ENCODE measurements at places on chromosomes 1 and 21. TPM values are rescaled to one million over a fixed set of nuclear protein-coding genes. Genes with fewer than 3 reads are reported as not detected.
A peak's percentile ranks its signal among the peaks of the same experiment; 100 is the strongest.

DNA sequence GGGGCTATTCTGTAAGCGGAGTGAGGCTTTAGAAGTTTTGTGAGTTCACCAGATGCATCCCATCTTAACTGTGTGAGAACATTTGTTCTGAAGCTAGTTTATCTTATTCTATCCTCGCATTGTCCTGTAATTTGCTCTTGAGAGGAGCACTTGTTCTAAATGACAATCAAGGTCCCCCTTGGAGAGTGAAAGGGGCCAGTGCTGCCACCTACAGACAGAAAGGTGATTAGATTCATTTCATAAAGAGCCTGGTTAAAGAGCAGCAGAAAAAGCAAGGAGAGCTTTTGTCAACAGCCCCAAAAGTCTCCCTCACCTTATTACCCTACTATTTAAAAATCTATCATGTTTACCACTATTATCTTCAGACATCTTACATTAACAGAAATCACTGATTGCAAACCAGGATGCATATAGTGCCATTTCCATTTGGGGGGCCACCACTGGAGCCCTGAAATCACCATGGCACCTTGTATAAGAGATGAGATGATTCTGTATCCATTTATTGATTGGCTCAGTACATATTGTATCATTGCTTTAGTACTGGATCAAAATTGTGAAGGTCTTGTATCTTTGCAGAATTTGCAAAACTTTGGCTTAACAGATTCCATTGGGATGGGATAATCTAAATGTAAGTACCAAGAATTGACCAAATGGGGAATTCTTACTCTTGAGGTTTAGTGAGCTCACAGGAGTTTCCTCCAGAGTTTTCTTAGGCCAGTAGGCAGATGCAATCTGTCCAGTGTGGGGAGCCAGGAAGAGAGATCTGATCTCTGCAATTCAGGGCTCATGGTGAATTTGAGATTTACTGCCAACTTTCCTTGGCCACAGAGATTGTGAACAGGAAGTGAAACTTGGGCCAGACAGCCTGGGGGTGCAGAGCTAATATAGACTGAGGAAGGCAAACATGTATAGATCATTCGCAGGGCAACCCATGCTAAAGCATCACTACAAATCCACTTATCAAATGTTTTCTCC lies 64.3 kb upstream of the TRABD2B start:
- peak; percentile 73 for DNase-seq
- H3K36me3 ChIP-seq = no peaks in the 10 kb centered on the region
- no peak overlapping the region for H3K27ac ChIP-seq
- no peak overlapping the region for H3K4me3 ChIP-seq
- no peaks in the 10 kb centered on the region for H3K4me1 ChIP-seq

DNA sequence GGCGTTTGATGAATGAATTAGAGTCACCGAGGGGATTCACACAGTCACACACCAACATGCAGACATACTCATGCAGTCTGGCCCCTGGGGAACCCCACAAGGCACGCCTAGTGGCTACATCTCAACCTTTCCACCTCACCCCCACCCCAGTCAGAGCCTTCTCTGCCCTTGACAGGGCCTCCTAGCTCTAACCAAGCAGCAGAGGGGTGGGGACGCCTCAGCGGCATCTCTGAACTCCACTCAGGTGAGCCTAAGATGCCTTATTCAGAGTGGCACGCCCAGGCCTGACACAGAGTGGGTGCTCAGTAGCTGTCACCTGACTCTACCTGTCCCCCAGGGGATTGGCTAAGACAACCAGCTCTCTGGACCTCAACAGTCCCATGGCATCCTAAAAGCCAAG lies 3.7 kb upstream of the SDC3 start:
- DNase-seq = no peak
- H3K36me3 ChIP-seq = no peaks in the 10 kb centered on the region

GRCh38 chr1:248610301-248610700 lies 12.8 kb upstream of the OR2T10 start:
- no peaks in the 10 kb centered on the region for H3K4me1 ChIP-seq
- no peaks in the 10 kb centered on the region for H3K36me3 ChIP-seq

DNA sequence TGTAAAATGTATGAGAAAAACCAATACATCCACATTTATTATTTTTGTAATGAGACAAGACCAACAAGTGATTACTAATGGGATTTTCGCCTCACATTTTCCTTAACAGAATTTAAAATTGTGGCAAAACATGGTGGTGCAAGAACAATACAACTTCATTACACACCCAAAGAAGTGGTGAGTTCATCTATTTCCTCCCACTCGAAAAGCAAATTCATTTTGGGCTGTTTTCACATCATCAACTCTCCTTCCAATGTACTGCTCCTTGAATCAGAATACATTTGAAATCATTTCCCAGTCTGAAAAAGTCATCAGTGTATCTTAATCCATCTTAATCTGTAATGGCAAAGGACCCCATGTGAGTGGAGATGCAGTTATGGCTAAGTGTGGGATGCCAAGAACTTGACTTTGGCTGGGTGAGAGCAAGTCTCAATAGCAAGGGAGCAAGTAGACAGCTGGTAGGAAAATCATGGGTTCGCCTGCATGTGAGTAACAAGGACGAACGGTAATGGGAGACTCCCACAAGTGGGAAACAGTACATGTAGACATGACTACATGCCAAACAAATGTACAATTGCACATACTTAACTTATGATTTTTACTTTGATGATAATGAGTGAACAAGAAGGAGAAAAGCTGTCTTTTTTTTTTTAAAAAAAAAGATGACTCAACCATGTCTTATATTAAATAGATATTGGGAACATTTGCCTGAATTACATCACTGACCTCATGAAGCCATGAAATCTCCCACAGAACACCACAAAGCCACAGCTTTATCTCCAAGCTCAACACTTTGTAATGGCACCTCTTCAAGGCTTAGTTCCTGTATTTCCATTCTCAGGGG lies 46.0 kb downstream of the RUNX1 start:
- no peak overlapping the region for H3K27ac ChIP-seq
- H3K4me3 ChIP-seq = no peak overlapping the region
- H3K36me3 ChIP-seq = no peaks in the 10 kb centered on the region
- H3K4me1 ChIP-seq = no peaks in the 10 kb centered on the region
- no peaks in the 10 kb centered on the region for H3K27me3 ChIP-seq
- DNase-seq = no peak

- no peak overlapping the region for H3K4me3 ChIP-seq
- H3K4me1 ChIP-seq = no peaks in the 10 kb centered on the region
- no peaks in the 10 kb centered on the region for H3K27me3 ChIP-seq
- peak; percentile 62 for DNase-seq
- no peak overlapping the region for H3K27ac ChIP-seq
- H3K36me3 ChIP-seq = no peaks in the 10 kb centered on the region
These were observed 411.8 kb upstream of the DAB1 start for GRCh38 chr1:57835620-57836019.

DNA sequence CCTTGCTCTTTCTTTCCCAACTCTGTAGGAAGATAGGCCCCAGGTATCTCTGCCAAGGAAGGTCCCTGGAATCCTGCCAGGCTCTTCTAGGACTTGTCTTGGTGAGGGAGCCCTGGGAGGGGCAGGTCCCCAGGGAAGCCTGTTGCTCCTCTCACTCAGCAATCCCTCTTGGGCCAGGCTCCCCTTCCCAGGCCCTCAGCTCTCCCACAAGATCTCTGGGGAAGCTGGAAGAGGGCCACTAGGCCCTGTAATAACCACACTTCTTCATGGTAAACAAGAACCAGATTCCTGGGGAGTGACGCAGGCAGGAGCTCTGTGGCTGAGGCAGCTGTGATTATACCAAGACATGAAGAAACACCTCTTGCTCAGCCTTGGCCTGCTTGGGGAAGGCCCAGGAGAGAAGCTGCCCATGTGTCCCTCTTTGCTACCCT lies 9.9 kb upstream of the MAPKAPK2 start:
- no peaks in the 10 kb centered on the region for H3K27me3 ChIP-seq
- H3K4me3 ChIP-seq = no peak overlapping the region
- H3K36me3 ChIP-seq = no peaks in the 10 kb centered on the region
- no peak overlapping the region for H3K27ac ChIP-seq

GRCh38 chr1:70961374-70961975 lies 86.1 kb downstream of the PTGER3 start:
- no peak for DNase-seq
- H3K27ac ChIP-seq = no peak overlapping the region
- no peaks in the 10 kb centered on the region for H3K36me3 ChIP-seq
- H3K4me3 ChIP-seq = no peak overlapping the region
- H3K27me3 ChIP-seq = no peaks in the 10 kb centered on the region

Gene LCE2C
- total RNA-seq = not detected

Gene KRTAP7-1
- total RNA-seq = not detected

Gene DDX20
- 12.0 TPM for total RNA-seq

Gene CRYAA
- total RNA-seq = not detected

Gene ATAD3C
- 0.35 TPM for total RNA-seq

Data from adrenal gland (tissue), 19 donors.